Fibroblast of mammary gland (primary cell): ENCODE measurements at places on chromosomes 1 and 21.

DNA sequence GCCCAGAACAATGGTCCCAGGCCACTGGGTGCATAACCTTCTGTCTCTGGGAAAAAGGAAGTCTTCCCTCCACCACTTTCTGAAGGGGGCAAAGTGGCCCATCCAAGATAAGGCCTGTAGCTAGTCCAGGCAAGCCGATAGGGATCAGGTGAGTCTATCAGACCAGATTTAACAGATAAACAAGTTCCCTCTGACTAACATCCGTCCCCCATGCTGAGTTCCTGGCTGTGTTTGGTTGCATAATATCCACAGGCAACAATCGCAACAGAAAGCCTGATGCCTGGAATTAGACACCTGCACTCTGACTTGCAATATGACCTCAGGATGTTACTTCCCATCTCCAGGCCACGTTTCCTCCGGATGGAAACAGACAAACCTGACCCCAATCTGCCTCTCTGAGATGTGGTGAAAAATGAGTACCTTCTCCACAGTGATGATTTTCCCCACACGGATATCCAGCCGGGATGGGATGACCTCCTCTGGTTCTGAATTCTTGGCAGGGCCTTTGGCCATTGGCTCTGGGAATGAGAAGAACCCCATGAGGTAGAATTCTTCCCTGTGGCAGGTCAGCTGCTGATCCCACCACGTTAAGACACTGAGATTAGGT is 36.4 kb downstream of the YARS1 start:
- peak; percentile 39 for DNase-seq

DNA sequence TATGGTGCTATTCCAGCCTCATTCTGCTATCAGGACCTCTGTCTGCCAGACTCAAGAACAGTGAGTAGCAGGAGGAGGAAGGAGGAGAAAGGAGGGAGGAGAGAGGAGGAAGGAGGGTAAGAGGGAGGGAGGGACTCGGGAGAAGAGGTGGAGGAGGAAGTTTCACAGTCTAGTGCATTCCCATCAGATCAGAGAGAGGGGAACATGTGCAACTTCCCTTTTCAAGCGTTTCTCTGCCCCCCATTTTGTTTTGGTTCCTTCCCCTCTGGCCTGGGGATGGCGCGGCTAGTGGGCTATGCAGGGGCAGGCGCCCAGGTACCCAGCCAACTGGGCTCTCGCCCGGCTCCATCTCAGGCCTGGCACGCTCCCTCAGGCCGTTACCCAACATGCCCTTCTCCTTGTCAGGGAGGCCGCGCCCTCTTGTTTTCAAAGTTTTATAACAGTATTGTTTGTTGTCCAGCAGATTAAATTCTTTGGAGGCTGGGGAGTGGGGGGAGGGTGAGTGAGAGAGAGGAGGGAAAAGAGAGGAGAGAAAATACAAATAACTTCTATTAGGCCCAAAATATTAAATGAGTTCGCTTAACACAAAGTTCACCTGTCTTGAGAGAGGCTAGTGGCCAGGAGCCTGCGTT is 56.0 kb downstream of the CD46 start:
- DNase-seq, result no peak

GRCh38 chr1:71881611-71882010 is 400.7 kb downstream of the NEGR1 start:
- DNase-seq, result no peak

GRCh38 chr1:152953761-152954160 is 6.8 kb downstream of the SPRR5 start:
- no peak for DNase-seq

DNA sequence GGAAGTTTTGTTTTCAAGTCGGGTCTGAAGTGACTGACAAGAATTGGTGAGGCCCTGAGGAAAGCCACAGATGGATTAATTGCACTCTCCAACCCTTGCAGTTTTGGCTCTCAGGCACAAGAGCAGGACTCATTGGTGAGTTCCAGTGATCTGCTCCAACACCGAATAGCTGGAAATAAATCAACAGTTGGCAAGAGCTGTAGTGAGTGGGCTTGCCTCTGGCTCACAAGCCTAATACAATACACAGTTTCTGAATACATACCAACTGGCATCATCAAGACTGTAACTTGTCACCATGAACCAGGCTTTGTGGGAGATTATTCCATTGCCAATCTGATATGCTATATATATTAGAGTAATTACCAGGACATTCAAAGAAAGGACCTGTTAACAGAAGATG is 131.6 kb downstream of the GRIK1 start:
- no peak for DNase-seq

DNA sequence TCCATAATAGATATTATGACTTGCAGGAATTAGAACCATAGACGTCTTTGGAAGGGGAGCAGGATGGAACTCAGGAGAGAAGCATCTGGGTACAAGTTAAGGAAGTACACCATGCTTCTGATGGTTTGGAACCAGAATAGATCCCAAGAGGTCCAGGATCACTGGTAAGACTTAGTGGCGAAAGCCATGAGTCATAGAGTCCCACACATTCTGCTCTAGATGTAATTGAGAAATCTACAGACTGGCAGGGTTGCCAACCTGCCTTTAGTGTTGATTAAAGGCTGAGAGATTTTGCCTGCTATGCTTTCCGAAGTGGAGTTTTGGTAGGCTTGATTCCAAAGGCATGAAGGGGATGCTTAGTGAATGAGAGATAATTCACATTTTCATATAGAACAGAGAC is 57.1 kb upstream of the C1orf87 start:
- DNase-seq, result peak; percentile 52

DNA sequence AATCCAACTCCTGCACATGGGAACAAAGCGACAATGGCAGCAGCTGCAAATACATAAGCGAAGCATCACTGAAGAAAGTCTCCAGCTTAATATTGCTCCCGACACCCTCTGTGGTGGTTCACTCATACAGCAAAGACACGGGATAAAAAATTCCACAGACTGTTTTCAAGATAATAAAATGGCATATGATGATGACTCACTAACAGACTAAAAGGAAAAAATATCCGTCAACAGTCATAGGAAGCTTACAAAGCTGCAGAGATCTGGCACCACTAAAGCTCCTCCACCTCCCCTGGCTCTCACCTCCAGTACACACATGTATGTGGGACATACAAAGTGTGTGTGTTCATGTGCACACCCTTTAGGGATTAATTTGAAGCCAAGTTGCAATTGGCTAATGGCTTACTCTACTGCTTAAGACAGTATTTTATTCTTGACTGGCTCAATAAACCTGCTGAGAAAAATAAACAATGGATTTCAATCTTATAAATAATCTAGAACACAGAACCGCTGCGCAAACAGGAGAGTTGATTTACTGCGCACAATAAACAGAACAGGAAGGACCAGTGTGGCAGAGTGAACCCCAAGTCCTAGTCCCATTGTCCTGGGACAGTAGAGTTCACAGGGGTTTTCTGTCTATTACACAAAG is 94.4 kb downstream of the SLC45A1 start:
- peak; percentile 94 for DNase-seq

GRCh38 chr1:212104586-212105325 is 69.2 kb downstream of the DTL start:
- DNase-seq, result no peak

- DNase-seq, result no peak
Observed at GRCh38 chr1:31064111-31064717, 1.3 kb downstream of the PUM1 start.

GRCh38 chr1:52551507-52552235 is 1.2 kb downstream of the TUT4 start:
- DNase-seq, result peak; percentile 65

DNA sequence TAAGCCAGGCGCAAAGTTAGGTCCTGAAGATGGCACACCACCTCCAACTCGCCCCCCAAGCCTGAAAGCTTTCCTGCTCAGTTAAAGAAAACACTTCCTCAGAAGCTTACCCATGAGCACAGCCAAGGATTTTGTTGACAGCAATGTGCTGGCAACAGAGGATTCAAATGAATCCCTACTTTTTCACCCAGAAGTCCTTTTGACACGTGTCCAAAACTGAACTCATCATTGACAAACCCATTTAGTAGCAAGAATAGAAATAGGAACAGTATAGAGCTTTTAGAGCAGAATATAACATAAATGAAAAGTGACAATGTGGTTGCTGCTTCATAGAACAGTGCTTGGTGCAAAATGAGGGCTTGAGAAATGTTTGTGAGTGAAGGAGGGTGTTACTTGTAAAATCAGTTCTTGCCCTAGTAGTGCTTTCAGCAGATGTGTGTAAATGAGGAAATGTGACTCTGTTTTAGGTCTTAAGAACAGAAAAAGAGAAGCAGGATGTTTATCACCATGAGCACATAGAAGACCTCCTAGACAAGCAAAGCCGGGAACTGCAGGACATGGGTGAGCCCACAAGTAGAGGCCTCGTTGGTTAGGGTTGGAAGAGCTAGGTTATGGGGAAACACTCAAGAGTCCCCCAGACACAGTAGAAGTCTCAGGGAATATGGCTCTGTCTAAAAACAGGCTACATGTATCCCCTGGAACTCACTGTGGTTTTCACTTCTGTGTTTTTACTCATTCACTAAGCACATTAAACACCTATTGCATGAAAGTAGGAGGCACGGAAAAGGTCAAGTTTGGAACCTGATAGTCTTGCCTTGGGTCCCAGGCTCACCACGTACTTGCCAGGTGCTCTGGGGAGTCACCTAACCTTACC is 48.6 kb upstream of the TMEM125 start:
- DNase-seq, result no peak

- DNase-seq, result peak; percentile 60
Observed at GRCh38 chr1:8348777-8349472, 31.0 kb downstream of the SLC45A1 start.

DNA sequence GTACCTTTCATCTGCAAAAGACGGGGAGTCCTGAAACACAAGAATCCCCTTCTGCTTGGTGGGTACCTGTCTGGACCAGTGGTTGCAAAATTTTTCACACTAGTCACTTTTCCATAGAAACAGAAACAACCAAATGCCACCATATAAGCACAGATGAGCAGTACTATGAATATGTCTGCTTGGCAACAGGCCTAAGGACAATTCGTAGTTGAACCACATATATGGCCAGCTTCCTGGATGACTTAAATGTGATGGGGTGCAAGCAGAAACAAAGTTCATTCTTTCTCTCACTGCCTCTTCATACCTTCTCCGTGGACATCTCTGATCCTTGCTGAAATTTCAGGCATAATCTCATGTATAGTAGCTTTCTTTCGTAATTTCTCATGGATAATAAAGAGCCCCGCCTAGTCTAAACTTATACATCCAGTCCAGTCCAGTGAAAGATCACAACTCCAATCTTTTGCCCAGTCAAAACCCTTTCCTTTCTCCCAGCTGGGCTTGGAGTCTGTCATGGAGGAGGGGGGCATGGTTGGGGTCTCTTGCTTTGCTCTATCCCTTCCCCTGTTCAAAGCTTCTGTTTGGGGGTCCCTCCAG is 7.0 kb downstream of the FCAMR start:
- DNase-seq, result peak; percentile 30

DNA sequence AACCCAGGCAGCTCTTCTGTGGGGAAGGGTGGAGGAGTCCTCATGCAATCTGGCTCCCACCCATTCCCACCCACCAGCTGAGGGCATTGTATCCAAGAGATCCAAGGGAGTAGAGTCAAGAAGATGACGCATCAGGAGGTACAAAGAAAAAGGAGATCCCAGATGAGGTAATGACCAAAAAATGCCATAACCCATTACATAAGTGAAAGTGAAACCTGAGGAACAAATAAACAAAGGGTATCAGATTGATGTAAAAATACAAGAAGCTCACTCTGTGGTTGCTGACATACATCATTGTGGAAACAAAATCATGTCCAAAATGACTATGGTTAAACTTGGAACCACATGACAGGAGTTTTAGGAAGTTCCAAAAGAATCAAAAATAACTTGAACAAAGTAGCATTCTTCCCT is 42.5 kb downstream of the CCN1 start:
- DNase-seq, result peak; percentile 91

DNA sequence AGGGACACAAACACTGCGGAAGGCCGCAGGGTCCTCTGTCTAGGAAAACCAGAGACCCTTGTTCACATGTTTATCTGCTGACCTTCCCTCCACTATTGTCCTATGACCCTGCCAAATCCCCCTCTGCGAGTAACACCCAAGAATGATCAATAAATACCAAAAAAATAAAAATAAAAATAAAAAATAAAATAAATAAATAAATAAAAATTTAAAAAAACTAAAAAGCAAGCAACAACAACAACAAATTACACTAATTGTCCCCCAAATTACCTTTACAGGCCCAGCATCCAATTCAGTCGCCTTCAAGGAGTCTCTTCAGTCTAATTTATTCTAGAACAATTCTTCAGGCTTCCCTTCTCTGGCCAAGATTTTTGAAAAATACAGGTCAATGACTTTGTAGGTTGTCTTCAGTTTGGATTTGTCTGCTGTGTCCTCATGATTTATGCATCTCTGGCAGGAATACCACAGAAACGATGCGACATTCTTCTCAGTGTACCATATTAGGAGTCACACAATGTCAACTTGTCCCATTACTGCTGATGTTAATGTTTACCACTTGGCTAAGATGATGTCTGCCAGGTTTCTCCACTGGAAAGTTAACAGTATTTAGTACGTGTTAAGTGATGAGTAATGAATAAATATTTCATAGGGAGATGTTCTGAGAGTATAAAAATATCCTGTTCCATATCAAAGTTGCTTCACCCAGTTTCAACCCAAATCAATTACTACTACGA is 20.3 kb upstream of the BMP8B start:
- DNase-seq, result no peak

GRCh38 chr1:160451119-160451858 is 50.9 kb downstream of the VANGL2 start:
- DNase-seq, result no peak

DNA sequence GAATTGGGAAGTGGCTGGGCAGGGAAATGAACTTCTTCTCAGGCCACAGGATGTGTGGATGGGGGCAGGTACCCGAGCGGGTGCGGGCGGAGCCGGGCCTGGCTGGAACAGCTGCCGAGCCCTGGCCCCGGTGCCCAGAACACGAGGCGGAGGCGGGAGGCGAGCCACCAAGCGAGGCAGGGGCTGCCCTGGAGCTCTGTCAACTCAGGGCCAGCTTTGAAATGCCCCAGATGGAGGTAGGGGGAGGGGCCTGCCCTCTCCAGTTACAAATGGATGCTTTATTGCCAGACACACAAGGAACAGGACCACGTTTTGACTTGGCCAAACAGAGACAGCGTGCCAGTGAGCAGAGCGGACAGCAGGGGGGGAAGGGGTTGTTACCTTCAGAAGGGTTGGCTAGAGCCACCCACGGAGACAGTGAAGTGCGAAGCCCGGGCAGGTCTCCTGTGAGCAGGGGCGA is 240.4 kb downstream of the SDCCAG8 start:
- no peak for DNase-seq

- DNase-seq, result no peak
Observed at GRCh38 chr1:192808163-192808517, 699 bp upstream of the RGS2 start.
